ENCODE measurements at places on chromosomes 12 and 14.

GRCh38 chr12:67436230-67436629 lies 167.1 kb downstream of the CAND1 start:
- no peak overlapping the region for H3K4me3 ChIP-seq
- DNase-seq, result no peak
- H3K27ac ChIP-seq, result no peak overlapping the region
- H3K36me3 ChIP-seq, result no peaks in the 10 kb centered on the region
- no peaks in the 10 kb centered on the region for H3K27me3 ChIP-seq

GRCh38 chr12:27821259-27821973 lies 41.4 kb upstream of the MANSC4 start:
- H3K36me3 ChIP-seq, result no peaks in the 10 kb centered on the region
- no peak overlapping the region for H3K27ac ChIP-seq
- H3K4me1 ChIP-seq, result no peaks in the 10 kb centered on the region
- H3K4me3 ChIP-seq, result peak overlapping the region; percentile 36

GRCh38 chr14:69594846-69595245 lies 16.6 kb upstream of the SUSD6 start:
- H3K4me3 ChIP-seq, result no peak overlapping the region
- no peaks in the 10 kb centered on the region for H3K27me3 ChIP-seq
- H3K4me1 ChIP-seq, result peaks cover 7% of the 10 kb centered on the region
- DNase-seq, result no peak

DNA sequence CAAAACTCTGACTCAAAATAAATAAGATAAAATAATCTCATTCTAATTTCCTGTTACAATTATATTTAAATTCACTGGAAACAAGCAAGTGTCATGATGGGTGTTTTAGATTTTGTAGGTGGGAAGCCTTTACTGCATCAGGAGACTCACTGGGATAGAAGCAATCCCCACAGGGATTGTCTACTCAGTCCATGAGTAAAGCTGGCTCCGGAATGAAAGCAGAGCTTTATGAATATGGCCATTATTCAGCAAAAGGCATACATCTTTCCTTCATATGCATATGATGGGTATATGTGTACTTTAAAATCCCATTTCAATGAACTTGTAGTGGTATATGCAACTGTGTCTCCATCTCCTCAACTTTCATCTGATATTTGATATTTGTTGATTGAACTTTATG lies 25.4 kb upstream of the PPM1H start:
- H3K4me3 ChIP-seq, result no peak overlapping the region
- no peak overlapping the region for H3K27ac ChIP-seq
- no peaks in the 10 kb centered on the region for H3K27me3 ChIP-seq
- DNase-seq, result no peak
- H3K4me1 ChIP-seq, result no peaks in the 10 kb centered on the region
- no peaks in the 10 kb centered on the region for H3K36me3 ChIP-seq
